ENCODE measurements at places on chromosomes 5 and 9. TPM values are rescaled to one million over a fixed set of nuclear protein-coding genes. Genes with fewer than 3 reads are reported as not detected.

DNA sequence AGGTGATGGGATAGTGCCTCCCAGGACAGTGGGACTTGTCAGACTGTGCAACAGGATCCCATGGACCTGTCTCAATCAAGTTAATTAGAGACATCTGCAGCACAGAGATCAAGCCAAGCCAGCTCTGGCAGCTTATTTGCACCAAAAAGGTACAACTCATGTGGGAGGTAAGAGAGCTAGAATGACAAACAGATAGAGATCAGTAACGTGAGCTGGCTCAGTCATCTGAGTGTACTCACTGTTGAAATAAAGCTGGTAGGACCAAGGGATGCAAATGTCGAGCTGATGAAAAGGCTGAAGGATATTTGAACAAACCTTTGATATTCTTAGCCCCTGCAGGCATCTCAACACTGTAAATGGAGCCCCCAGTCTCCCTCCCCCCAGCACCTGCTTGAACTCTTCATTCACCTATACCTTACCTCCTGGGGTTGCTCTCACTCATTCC, 198.1 kb downstream of the EFNA5 start:
- no peak for DNase-seq
- no peaks in the 10 kb centered on the region for H3K36me3 ChIP-seq
- H3K4me3 ChIP-seq = no peak overlapping the region
- H3K4me1 ChIP-seq = peaks cover 15% of the 10 kb centered on the region
- H3K27me3 ChIP-seq = peaks cover 4% of the 10 kb centered on the region

- H3K36me3 ChIP-seq = no peaks in the 10 kb centered on the region
- no peaks in the 10 kb centered on the region for H3K4me1 ChIP-seq
- H3K4me3 ChIP-seq = no peak overlapping the region
- DNase-seq = no peak
- no peak overlapping the region for H3K27ac ChIP-seq
Measured at GRCh38 chr5:72066705-72067107, 40.6 kb upstream of the MAP1B start.

DNA sequence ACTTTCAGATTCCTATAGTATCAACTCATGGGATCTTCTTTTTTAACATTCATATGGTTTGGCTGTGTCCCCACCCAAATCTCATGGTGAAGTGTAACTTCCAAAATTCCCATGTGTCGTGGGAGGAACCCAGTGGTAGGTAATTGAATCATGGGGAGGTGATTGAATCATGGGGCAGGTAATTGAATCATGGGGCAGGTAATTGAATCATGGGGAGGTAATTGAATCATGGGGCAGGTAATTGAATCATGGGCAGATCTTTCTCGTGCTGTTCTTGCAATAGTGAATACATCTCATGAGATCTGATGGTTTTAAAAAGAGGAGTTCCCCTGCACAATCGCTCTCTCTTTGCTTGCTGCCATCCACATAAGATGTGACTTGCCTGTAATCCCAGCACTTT, 21.8 kb upstream of the AGGF1 start:
- peaks cover 13% of the 10 kb centered on the region for H3K4me1 ChIP-seq
- no peak overlapping the region for H3K27ac ChIP-seq
- no peak for DNase-seq
- H3K27me3 ChIP-seq = peaks cover 21% of the 10 kb centered on the region
- H3K4me3 ChIP-seq = no peak overlapping the region
- no peaks in the 10 kb centered on the region for H3K36me3 ChIP-seq

GRCh38 chr9:79694676-79695400, 123.1 kb downstream of the TLE4 start:
- no peak overlapping the region for H3K27ac ChIP-seq
- H3K4me1 ChIP-seq = peaks cover 33% of the 10 kb centered on the region
- H3K36me3 ChIP-seq = peaks cover 15% of the 10 kb centered on the region
- DNase-seq = no peak

DNA sequence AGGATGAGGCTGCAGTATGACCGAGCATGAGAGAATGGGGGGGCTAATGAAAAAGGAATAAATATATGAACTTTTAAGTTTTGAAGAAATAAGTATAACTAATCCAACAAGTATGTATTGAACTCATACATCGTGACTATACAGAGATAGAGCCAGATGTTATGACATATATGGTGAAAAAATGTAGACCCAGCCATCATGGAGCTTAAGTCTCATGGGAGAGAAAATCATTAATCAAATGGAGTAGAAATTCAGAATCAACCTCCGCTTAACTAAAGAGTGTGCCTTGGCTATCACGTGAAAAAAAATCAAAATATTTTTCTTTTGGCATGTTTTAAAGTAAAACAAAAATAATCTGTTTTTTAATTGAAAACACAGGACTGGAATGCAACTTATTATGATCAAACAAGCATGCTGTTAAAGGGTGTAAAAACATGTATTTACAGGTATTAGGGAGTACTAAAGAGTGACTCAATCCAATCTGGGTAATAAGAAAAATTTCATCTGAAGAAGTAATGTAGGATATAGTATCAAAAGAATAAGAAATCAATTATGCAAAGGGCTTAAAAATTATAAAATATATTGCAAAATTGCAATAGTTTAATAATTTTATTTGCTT, 868.5 kb upstream of the NUDT12 start:
- no peaks in the 10 kb centered on the region for H3K36me3 ChIP-seq
- H3K4me3 ChIP-seq = no peak overlapping the region
- no peak for DNase-seq
- no peak overlapping the region for H3K27ac ChIP-seq
- no peaks in the 10 kb centered on the region for H3K27me3 ChIP-seq

The TAF11L14 gene
- total RNA-seq = not detected

DNA sequence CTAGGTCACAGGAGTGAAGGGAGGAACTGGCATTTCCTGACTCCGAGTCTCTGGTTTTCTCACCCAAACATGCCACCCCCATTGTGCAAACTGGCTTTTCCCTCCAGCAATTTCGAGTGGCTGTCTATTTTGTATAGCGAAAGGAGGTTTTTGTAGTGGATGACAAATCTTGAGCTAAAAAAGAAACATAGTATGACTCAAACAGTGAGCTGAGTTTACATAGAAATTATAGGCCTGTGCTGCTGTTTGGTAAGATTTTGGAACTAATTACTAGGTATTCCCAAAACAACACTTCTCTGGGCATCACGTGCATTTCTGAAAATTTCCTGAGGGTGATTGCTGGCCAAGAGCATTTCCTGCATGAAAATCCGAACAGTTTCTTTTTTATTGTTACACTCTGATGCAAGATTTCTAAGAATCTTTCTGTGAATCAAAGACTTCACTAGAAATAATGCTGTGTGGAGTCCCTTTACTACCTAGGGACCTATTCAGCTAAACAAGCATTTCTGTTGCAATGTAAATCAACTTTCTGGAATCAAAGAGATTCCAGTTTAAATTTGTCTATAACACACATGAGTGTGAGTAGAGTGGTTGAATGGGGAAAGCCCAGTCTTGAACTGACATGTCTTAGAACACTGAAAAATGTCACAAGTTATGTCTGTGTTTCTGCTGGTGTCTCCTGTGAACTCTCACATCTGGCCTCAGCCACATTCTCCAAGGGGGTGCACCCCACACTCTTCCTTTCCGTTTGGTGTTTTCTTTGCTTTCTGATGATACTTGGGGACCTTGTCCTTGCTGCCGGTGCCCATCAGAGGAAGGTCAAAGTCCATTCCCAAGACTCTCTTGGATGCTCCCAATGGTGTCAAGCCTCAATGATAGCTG, 33.3 kb upstream of the DAPK1 start:
- no peaks in the 10 kb centered on the region for H3K27me3 ChIP-seq
- no peak for DNase-seq
- H3K27ac ChIP-seq = no peak overlapping the region
- H3K4me1 ChIP-seq = peaks cover 13% of the 10 kb centered on the region

DNA sequence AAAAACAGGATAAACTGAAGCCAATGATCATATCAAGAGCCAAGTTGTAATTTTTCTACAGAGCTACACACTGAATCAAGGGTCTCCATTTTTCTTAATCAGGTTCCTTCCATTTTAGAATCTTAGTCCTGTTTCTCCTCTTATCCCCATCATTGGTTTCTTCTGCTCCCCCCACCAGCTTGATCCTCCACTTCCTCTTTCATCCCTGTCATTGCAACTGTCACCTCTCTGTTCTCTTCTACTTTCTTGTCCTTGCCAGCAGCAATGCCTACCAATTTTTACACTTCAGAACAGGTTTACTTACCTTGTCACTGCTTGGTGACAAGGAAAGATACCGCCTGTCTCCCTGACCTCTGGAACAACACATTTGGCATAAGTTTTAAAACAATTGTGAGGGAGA, 97.3 kb downstream of the CFAP90 start:
- H3K27me3 ChIP-seq = peaks cover 16% of the 10 kb centered on the region
- no peaks in the 10 kb centered on the region for H3K4me1 ChIP-seq
- no peak for DNase-seq
- H3K4me3 ChIP-seq = no peak overlapping the region

The SPEF2 gene
- 5.9 TPM for total RNA-seq

DNA sequence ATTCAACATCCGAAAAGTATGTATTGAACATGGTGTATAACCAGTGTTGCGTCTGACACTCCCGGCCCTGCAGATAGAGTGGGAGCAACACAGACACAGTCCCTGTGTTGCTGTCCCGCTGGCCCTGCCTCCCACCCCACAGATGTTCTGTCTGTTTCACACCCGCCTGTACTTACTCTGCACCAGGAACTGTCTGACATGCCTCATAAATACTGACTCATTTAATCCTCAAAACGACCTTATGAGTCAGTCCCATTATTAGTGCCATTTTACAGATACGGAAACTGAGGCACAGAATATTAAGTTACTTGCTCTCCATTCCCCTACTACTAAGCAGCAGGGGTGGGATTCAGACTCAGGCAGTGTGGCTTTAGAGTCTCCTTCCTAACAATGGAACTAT, 109.8 kb upstream of the NFIL3 start:
- DNase-seq = no peak
- H3K27ac ChIP-seq = no peak overlapping the region
- no peaks in the 10 kb centered on the region for H3K36me3 ChIP-seq
- no peak overlapping the region for H3K4me3 ChIP-seq
- H3K4me1 ChIP-seq = no peaks in the 10 kb centered on the region

The CTNNAL1 gene
- total RNA-seq = 14.0 TPM

DNA sequence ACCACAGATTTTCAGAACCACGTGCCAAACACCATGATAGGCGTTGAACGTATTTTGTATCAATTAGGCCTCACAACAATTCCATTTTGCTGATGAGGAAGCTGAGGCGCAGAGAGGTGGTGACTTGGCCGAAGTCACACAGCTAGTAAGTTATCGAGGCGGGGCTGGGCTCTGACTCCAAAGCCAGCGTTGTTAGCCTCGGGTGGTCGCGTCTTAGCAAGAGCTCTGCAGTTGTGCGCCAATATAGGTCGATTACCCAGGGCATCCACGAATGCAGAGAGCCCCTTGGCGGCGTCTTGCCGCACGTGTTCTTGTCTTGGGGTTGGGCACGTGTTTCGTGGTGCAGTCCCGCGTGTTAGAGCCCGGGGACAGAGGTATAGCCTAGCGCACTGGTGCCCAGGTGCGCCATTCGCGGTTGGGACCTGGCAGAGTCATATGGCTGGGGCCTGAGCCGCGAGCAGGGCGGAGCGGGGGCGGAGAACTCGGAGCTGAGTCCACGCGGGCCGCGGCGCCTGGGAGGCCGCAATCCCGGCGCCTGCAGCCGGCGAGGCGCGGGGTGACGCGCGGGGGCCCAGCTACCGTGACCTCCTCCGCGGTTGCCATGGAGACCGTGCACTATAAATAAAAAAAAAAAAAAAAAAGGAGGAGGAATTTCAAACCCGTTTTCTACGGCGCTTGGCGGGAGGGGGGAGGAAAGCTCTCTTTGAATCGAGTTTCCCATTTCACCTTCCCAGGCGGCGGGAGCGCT, 62.3 kb downstream of the CXXC5 start:
- H3K27ac ChIP-seq = no peak overlapping the region
- no peaks in the 10 kb centered on the region for H3K36me3 ChIP-seq
- peak overlapping the region; percentile 34 for H3K4me3 ChIP-seq

GRCh38 chr9:96139592-96140295, 162.2 kb downstream of the HSD17B3 start:
- H3K27ac ChIP-seq = no peak overlapping the region
- H3K4me3 ChIP-seq = no peak overlapping the region
- H3K27me3 ChIP-seq = peaks cover 11% of the 10 kb centered on the region
- DNase-seq = no peak
- peaks cover 18% of the 10 kb centered on the region for H3K4me1 ChIP-seq
- H3K36me3 ChIP-seq = no peaks in the 10 kb centered on the region

DNA sequence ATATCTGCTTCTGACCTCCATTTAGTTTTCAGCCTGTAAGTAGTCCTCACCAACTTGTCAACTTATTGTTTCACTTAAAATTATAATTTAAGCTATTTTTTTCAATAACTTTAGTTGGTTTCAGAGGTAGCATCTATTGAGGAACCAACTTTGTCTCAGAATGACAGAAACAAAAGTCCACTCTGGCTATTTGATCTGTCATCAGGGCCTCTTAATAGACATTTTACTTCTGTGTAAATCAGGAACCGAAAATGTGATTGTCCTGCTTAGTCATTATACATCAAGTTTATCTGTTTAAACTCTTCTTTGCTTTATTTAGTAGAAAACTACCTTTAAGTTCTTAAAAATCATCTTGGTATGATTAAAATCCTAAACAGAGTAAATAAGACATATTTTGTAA, 820.8 kb upstream of the EDIL3 start:
- no peaks in the 10 kb centered on the region for H3K27me3 ChIP-seq
- no peak for DNase-seq
- H3K36me3 ChIP-seq = no peaks in the 10 kb centered on the region
- H3K4me1 ChIP-seq = no peaks in the 10 kb centered on the region
- H3K27ac ChIP-seq = no peak overlapping the region

GRCh38 chr5:8953016-8953415, 592.9 kb downstream of the SEMA5A start:
- no peak for DNase-seq
- no peak overlapping the region for H3K4me3 ChIP-seq
- no peaks in the 10 kb centered on the region for H3K36me3 ChIP-seq
- no peak overlapping the region for H3K27ac ChIP-seq
- no peaks in the 10 kb centered on the region for H3K4me1 ChIP-seq

- H3K4me1 ChIP-seq = no peaks in the 10 kb centered on the region
- DNase-seq = no peak
- H3K27me3 ChIP-seq = no peaks in the 10 kb centered on the region
- no peaks in the 10 kb centered on the region for H3K36me3 ChIP-seq
- H3K27ac ChIP-seq = no peak overlapping the region
Measured at GRCh38 chr5:172946146-172946545, 13.1 kb upstream of the RPL26L1 start.

- DNase-seq = no peak
- H3K27me3 ChIP-seq = peaks cover 2% of the 10 kb centered on the region
- H3K27ac ChIP-seq = peak overlapping the region; percentile 87
- peak overlapping the region; percentile 57 for H3K4me3 ChIP-seq
- H3K4me1 ChIP-seq = peaks cover 84% of the 10 kb centered on the region
- peaks cover 18% of the 10 kb centered on the region for H3K36me3 ChIP-seq
Measured at GRCh38 chr9:127557998-127558546, 54.0 kb upstream of the STXBP1 start.

DNA sequence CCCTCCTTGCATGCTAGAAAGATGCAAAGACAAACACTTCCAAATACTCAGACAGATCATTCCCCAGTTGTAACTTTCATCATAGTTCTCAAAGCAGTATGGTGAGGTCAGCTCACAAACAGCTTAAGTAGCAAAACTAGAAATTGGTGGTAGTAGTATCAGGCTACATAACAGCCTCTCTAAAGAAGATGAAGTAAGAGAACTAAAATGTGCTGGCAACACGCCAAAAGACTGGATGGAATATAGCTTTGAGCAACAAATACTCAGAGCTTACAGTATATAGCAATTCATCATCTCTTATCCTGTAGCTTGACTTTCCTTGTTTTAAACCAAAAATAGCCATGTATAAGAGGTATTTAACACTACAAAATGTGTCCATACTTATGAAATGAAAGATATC, 7.5 kb downstream of the PFDN1 start:
- DNase-seq = no peak
- H3K36me3 ChIP-seq = peaks cover 44% of the 10 kb centered on the region
- peaks cover 58% of the 10 kb centered on the region for H3K4me1 ChIP-seq
- no peak overlapping the region for H3K27ac ChIP-seq
- no peak overlapping the region for H3K4me3 ChIP-seq
